ENCODE measurements at places on chromosomes 3 and 15.

- no peak for DNase-seq
Measured at GRCh38 chr3:38047896-38048295, 8.9 kb downstream of the DLEC1 start.

DNA sequence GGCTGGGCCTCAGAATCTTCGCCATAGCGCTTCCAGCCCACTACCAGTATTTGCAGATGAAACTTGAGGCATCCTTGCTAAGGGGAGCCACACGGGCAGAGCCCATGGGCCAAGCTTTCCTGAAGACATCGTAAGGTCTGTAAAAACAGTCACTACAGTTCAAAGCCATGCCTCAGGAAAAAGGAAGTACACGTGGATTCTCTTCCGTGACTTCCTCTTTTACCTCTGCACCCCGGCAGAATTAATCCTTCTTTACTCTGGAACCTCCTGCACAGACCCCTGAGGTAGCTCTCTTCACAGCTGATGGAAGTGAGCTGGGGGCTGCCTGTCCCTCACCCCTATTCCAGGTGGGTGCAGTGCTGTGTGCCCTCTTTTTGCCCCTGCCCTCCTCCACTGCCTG is 129.2 kb downstream of the CHDH start:
- DNase-seq = no peak

GRCh38 chr3:111033470-111034050 is 38.1 kb upstream of the NECTIN3 start:
- no peak for DNase-seq

DNA sequence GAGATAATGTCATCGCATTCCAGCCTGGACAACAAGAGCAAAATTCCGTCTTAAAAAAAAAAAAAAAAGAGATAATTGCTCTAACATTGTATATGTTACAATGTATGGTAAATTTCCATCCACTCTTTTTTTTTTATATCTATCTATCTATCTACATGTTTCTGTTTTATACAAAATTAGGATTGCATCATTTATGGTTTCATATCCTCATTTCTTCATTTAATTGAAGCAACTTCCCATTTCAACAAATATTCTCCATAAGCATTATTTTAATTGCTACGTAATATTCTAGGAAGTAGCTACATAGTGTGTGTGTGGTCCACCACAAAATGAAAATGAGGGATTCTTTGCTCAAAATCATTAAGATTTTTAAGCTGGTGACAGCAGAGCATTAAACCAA is 18.4 kb downstream of the RBP1 start:
- no peak for DNase-seq

- DNase-seq = no peak
Measured at GRCh38 chr3:34419801-34420200, 621.4 kb downstream of the PDCD6IP start.

DNA sequence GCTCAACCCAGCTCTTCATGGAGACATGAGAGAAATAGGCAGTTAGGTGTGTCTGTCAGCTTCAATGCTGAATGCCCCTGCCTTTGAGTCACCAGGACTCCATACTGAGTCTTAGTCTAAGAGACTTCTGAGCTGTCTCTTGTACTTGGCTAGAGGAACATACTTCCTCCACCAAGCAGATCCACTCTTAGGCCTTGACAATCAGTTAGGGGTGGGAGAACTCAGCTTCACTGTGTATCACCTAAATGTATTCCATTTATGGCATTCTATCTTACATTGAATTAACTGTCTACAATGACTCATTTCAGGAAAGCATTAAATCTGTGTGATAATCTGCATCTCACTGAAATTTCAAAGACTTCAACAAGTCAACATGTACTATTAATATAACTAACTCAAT is 66.0 kb downstream of the STAC start:
- DNase-seq = no peak

DNA sequence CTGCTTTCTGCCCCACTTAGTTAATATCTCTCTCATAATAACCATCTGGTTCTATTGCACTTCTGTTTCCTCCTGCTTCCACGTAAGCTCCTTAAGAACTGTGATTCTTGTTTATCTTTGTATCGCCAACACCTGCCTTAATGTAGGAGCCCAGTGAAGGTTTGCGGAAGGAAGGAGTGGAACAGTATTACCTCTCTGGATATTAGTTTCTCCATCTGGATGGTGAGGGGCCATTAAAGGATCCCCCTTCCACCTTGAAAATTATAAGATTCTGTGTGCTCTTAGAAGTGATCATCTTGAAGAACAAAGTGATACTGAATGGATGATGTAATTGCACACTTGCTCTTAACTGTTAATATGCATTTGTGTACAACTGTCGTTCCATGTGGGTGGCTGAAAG is 2.2 kb downstream of the CHRNA5 start:
- DNase-seq = no peak

DNA sequence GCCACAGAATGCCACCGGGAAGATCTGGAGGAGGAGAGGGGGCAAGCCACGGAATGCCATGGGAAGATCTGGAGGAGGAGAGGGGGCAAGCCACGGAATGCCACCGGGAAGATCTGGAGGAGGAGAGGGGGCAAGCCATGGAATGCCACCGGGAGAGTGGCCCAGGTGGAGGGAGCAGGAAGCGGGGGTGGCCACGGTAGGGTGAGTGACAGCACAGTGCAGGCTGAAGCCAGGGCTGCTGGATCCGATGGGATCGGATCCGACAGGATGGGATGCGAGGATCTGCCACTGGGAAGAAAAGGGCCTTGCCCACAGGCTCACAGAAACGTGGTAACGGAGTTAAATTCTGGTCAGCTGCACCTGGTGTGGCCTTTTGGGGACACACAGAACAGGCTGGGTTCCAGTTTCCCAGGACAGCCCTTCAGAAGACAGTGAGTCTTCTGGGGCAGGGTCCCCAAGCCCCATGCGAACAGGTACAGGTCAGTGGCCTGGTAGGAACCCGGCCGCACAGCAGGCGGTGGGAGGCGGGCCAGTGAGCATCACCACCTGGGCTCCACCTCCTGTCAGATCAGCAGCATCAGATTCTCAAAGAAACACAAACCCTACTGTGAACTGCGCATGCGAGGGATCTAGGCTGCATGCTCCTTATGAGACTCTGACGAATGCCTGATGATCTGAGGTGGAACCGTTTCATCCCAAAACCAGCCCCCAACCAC is 58.8 kb downstream of the XXYLT1 start:
- peak; percentile 13 for DNase-seq

GRCh38 chr3:89586676-89587075 is 479.3 kb downstream of the EPHA3 start:
- no peak for DNase-seq

GRCh38 chr15:61447981-61448380 is 218.9 kb upstream of the RORA start:
- no peak for DNase-seq

GRCh38 chr15:55775316-55775715 is 32.4 kb upstream of the PRTG start:
- no peak for DNase-seq

DNA sequence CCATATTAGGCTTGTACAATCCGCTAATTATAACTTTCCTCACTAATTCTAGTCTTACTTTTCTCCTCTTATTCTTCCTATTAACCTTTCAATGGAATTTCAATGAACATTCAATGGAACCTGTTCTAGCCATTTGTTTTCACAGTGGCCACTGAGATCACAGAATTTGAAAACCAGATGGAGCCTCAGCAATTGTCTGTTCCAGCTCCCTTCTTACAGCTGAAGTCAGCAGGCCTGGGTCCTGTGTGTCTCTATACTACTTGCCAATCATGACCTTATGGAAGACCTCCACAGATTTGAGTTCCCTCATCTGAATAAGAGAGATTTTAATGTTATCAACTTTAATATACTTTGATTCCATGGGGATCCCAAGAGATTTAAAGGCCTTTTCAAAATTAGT is 36.6 kb downstream of the TJP1 start:
- DNase-seq = no peak

GRCh38 chr15:72146934-72147333 is 28.7 kb downstream of the SENP8 start:
- no peak for DNase-seq

DNA sequence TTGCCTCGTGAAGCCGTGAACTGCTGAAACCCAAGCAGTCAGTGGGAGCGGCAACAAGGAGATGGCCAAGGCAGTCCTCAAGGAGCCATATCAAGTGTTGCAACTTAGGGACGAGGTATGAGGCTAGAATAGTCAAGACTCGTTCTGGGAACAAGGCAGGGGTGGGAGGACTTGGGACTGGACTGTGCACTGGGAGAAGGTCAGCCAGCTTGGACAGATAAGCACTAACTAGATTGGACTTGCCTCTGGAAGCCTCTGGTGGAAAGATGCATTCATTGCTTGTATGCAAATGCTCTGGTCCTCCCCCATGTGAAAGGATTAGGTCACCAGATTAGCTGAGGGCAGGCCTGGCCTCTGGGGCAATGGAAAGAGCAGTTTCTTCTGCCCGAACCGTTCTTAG is 123.3 kb upstream of the CTNNB1 start:
- peak; percentile 34 for DNase-seq

GRCh38 chr15:80489030-80489594 is 84.9 kb downstream of the ARNT2 start:
- DNase-seq = no peak

DNA sequence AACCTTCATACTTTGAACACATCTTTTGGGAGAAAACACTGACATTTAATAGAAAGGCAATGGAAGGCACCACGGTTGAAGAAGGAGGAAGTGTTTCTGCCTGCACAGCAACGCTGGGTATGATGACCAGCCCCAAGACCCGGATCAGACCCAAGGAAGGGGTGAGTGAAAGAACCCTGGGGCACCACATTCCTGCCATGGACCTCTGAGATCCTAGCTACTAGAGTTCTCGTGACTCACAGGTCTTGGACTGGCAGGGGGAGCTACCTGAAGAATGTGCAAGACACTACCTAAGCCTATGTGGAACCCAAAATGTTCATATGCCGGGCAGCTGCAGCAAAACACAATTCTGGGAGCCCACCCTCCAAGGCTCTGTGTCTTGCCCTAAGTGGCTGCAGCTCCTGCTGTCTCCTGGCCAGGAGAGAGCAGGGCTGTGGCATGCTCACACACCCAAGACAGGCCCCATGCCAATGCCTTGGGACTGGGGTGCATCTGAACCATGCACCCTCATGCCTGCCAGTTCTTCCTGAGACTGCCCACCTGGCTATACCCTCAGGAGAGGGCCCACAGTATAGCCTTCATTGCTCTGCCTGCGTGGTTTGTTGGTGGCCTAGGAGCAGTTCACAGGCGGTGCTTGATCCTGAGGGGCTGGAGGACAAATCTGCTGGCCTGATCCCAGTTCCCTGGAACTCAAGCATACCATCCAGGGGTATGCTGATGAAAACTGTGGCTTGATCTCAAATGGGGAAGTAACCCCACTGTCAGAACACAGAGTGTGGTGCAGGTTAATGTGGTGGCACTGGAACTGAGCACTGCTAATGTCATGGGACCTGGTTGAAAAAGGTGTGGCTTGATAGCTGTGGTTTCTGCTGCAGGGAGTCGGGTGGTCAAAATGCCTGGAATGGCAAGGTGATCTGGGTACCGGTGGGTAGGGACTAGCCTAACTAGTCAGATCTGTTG is 353.3 kb upstream of the ARHGEF26 start:
- no peak for DNase-seq

DNA sequence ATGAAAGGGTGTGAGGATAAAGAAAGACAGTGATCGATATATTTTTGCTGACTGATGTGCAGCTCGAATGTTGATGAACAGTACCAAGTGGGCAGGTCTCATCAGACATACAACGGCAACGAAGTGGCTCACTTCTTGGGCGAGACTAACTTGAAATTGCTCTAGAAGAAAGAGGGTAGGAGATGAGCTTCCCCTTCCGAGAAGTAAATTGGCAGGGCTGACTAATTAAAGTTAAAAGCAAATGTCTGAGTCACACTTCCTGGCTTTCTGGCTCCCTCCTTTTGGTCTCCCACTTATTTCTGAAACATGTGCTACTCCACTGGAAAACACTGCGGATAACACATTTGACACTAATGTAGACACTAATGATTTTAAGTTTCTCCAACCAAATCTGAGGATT is 228.3 kb downstream of the ABHD5 start:
- DNase-seq = no peak

GRCh38 chr15:98905963-98906711 is 101.5 kb downstream of the PGPEP1L start:
- no peak for DNase-seq

DNA sequence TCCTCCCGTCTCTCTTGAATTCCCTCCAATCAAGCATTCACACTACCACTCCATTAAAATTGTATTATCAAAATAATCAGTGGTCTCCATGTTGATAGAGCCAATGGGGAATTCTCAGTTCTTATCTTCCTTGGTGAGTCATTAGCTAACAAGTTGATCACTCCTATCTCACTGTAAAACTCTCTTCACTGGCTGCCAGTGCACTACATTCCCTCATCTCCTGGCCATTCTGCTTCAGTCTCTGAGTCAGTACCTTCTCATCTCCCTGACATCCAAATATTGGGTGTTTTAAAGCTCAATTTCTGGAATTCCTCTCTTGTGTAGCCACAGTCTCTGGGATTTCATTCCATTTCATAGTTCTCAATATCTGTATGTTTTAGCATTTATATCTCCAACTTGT is 175.2 kb downstream of the ALDH1A2 start:
- DNase-seq = no peak

DNA sequence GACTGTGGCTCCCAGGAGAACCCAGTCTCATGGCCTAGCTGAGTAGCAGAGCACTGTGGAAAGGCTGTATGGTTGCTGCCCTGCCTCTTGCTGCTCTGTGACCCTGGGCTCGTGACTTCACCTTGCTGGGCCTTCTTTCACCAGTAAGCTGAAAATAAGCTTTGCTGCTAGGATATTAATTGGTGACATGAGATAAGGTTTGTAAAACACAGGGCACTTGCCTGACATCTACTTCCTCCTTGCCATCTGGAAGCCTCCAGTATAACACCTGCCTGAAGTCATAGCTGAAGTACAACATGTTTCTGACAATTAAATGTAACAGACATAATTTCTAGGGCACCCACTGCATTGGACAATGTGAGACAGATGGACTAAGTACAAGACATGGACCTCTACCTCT is 53.6 kb downstream of the CLEC3B start:
- no peak for DNase-seq

- DNase-seq = no peak
Measured at GRCh38 chr3:134693804-134694203, 43.0 kb upstream of the KY start.

- no peak for DNase-seq
Measured at GRCh38 chr3:24027946-24028345, 82.9 kb downstream of the NR1D2 start.

GRCh38 chr3:20589275-20589674 is 403.3 kb upstream of the SGO1 start:
- no peak for DNase-seq

DNA sequence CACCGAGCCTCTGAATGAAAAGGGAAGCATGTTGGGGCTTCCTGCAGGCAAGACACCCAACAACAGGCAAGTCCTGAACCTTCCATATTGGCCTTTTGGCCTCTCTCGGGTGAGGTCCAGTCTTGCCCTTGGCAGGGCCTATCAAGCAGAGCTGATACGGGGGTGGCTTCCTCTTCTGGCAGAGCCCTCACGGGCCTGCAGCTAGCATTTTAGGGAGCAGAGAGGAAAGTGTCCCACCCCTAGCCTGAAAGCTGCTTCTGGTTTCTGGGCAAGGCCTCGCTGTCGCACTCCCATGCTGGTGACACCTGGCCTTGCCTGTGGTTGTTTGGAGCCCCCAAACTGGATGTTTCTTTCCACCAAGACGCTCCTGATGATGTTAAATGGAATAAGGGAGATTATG is 31.8 kb upstream of the CTSH start:
- DNase-seq = no peak

- DNase-seq = no peak
Measured at GRCh38 chr3:4409415-4409814, 57.7 kb downstream of the SUMF1 start.

- DNase-seq = no peak
Measured at GRCh38 chr15:96702589-96702988, 372.1 kb downstream of the NR2F2 start.

GRCh38 chr3:196920733-196921132 is 21.6 kb downstream of the NCBP2 start:
- no peak for DNase-seq
